Stimulated activated CD8-positive, alpha-beta memory T cell treated with anti-CD3 and anti-CD28 coated beads, Interleukin-15, amount 100 ng/mL, for 24 hours (primary cell): ENCODE measurements at places on chromosomes 6 and 20.

- no peak for DNase-seq
These were observed 519.8 kb upstream of the CITED2 start for GRCh38 chr6:139894271-139894670.

- DNase-seq: no peak
These were observed 2.4 kb downstream of the HEBP2 start for GRCh38 chr6:138406443-138406842.

- no peak for DNase-seq
These were observed 190.3 kb upstream of the PCSK2 start for GRCh38 chr20:17036541-17036940.

DNA sequence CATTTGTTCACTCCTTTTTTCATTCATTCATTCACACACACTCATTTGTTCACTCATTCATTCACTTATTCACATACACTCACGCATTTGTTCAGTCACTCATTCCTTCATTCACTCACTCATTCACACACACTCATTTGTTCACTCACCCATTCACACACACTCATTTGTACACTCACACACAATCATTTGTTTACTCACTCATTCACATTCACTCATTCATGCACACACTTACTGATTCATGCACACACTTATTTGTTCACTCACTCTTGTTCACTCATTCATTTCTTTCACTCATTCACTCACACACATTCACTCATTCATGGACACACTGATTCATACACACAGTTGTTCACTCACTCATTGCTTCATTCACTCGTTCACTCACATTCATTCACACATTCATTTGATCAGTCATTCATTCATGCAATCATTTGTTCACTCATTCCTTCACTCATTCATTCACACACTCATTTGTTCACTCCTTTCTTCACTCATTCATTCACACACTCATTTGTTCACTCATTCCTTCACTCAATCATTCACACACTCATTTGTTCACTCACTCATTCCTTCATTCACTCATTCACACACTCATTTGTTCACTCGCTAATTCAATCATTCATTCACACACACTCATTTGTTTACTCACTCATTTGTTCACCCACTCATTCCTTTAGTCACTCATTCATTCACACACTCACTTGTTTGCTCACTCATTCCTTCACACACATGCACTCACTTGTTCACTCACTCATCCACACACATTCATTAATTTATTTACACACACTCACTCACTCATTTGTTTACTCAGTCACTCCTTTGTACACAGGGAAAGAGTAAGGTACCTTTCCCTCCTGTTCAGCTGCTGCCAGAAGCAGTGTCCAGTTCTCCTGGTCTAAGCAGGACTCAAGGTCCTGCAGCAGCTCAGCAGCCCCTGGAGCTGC lies 50.7 kb upstream of the BHLHE23 start:
- no peak for DNase-seq

- DNase-seq: no peak
These were observed 176.5 kb downstream of the DLL1 start for GRCh38 chr6:170114187-170114945.

- no peak for DNase-seq
These were observed 395.7 kb downstream of the ZFAND3 start for GRCh38 chr6:38215225-38215624.

GRCh38 chr6:74585753-74586152 lies 620.1 kb downstream of the COL12A1 start:
- no peak for DNase-seq

DNA sequence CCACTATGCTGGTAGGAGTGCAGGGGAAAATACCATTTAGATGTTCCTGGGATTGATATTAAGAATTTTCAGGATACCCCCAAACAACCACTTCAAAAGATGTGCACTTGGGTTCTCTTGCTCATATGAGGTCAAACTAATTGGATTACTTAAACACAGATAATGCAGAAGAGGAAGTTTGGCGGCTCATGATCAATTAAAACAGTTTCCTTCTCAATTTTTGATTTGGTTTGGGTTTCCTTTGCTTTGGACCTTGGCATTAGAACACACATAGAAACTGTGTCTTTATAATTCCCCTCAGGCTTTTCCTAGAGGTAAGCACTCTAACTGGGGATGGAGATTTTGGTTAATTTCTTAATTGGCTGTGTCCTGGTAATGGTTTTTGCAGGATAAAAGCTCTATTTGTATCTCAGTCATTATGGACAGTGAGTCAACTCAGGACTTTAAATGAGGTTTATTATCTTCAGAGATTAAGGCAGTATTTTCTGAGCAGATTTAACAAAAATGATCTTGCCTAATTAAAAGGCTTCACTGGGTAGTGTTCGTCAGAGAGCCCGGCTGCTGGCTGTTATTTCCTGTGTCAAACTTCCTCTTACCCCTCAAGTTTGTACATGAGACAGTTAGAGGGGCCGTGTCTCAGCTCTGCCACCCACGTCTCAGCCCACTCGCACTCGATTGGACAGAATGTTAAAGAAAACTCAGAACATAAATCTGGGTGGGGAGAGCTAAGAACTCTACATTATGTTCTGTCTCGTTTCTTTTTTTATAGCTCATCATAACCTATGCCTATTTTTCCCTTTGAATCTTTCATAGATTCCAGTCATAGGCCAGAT lies 50.3 kb upstream of the PREP start:
- DNase-seq: no peak

DNA sequence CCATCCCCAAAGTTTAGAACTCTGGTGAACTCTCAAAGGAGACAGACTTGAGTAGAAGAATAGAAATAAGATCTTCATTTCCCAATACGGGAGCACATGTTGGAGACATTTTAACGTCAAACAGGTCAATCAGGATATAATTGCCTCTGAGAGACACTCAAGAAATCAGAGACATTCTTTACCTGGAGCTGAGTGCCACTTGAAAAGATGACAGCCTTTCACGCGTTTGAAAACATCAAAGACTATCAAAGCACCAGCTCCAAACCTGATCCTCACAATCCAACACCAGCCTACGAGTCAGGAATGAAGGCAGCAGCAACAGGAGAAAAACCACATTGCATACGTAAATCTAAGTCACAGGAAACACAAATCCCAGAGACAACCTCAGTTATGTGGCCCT lies 571.5 kb upstream of the CDH4 start:
- no peak for DNase-seq

- DNase-seq: no peak
These were observed 22.1 kb downstream of the DEK start for GRCh38 chr6:18242062-18242851.

DNA sequence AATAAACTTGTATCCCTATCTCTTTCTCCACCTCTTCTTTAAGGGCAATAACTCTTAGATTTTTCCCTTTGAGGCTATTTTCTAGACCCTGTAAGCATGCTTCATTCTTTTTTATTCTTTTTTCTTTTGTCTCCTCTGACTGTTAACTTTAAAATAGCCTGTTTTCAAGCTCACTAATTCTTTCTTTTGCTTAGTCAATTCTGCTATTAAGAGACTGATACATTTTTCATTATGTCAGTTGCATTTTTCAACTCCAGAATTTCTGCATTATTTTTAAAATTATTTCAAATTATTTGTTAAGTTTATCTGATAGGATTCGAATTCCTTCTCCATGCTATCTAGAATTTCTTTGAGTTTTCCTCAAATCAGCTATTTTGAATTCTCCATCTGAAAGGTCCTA lies 84.0 kb downstream of the CFAP61 start:
- no peak for DNase-seq

DNA sequence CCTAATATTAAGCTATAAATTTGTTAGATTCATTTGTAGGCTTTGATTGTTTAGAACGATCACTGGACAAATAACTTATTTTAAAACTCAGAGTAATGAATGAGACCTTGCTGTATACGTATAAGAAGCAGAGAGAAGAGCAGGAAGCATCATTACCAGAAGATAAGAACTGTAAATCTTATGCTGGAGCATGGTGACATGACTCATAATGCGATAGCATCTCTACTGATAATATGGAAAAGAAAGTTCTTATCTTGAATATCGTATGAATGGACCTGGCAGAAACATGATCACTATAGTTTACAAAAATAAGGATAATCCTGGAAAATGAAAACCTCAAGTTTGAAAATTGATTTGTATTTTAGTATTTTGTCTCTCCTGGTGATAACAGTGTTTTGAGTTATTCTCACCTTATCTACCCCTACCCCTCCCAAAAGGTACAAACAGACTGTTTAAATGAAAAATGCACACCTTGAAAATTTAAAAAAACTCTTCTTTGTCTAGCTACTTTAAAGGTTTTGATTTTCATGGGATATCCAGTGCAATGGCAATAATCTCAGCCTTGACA lies 2.0 kb upstream of the ZSCAN26 start:
- DNase-seq: no peak

DNA sequence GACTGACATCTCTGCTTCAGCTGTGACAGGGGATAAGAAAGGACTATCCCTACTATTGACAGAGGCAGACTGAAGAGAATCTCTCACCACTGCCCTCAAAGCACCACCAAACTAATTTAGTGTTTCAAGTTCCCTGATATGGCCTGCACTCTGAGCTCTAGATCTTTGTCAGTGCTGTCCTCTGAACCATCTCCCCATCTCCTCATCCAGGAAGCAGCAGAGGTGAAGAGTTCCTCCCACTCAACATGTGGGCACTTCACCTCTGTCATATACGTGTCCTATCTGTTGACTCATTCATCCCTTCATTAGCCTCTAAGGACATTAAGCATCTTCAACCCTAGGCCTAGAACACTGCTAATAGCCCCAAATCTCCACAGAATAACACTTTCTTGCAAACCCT lies 14.1 kb downstream of the FAM210B start:
- no peak for DNase-seq

- no peak for DNase-seq
These were observed 48.4 kb upstream of the PHACTR2 start for GRCh38 chr6:143629104-143630080.

GRCh38 chr6:151137542-151137941 lies 102.2 kb upstream of the AKAP12 start:
- DNase-seq: no peak

GRCh38 chr6:30041821-30042220 lies 19.2 kb upstream of the POLR1H start:
- no peak for DNase-seq

GRCh38 chr6:73139681-73140383 lies 85.5 kb downstream of the KHDC1L start:
- DNase-seq: no peak

DNA sequence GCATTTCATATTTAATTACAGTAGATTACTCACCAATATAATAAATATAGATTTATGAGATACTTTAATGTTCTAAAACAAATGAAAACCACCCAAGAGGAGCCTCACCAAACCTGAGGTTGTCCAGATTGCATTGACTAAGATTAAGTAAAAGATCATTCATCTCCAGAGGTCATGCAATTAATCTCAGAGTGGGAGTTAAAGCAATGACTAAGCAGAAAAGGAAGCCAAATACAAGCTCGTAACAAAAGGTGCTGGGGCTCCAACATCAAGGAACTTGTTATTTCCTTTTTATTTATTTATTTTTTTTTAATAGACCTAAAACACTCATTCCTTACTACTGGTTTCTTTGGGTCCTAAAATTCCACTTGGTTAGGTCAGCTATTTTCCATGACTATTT lies 57.7 kb downstream of the RSPO3 start:
- no peak for DNase-seq
